ENCODE measurements at places on chromosomes 12 and 14.

- DNase-seq, result no peak
Measured at GRCh38 chr12:62928632-62929031, 6.3 kb downstream of the PPM1H start.

DNA sequence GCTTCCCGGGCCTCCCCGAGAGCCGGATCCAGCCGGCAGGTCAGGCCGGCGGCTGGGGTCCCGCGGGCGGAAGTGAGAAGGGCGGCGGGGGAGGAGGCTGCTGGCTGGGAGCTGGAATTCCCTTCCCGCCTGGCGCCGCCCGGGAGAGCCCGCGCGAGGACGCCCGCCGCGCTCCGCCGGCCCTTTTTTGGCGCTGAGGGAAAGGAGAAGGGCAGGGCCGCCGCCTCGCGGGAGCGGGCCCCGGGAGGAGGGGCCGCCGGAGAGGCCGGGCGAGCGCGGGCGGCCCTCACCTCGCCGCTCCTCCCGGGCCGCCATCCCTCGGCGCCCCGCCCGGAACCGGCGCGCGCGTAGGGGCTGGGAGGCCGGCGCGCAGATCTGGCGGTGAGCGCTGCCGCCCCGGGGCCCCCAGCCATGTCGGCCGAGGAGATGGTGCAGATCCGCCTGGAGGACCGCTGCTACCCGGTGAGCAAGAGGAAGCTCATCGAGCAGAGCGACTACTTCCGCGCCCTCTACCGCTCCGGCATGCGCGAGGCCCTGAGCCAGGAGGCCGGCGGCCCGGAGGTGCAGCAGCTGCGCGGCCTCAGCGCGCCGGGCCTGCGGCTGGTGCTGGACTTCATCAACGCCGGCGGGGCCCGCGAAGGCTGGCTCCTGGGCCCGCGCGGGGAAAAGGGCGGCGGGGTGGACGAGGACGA, at the start of the genes KLHL42 and MANSC4:
KLHL42 (plus strand) TSS at position 314 of the 692 bp plus-strand sequence; CDS start at position 412, 98 bp downstream.
MANSC4 (minus strand) TSS at position 317 of the 692 bp plus-strand sequence. CDS start 8,960 bp downstream, outside the sequence.
- no peak for DNase-seq

DNA sequence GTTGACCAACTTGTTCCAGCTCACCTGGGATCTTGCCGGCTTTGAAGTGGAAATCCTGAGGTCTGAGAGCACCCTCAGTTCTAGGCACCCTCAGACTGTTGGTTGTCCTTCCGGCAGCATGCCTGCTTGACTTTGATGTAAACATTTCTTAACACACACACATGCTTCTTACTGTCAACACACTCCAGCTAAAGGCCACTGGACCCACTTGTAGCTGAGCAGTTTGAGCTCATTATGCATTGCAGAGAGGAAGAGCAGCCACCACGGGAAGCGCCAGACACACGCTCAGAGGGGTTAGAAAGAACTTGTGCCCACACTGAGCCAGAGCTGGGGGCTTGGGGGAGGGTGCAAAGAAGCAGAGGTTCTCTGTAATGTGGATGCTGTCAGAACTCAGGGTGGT, 55.8 kb downstream of the TNFAIP2 start:
- no peak for DNase-seq

DNA sequence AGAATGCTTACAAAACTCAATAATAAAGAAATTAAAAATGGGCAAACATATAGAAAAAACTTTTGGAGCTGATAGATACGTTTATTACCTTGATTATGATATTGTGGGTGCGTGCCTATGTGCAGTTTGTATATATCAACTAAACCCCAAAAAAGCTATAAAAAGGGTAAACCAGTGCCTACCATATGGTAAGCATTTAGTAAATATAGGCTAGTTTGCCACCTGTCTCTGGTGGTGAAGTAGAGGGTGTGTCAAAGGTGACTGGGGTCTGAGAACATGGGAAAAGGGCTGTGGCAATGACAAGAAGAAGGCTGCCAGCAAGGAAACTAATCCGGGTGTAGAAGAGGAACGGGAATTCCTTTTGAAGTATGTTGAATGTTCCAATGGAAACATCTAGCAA, 18.3 kb downstream of the GALNT8 start:
- no peak for DNase-seq

DNA sequence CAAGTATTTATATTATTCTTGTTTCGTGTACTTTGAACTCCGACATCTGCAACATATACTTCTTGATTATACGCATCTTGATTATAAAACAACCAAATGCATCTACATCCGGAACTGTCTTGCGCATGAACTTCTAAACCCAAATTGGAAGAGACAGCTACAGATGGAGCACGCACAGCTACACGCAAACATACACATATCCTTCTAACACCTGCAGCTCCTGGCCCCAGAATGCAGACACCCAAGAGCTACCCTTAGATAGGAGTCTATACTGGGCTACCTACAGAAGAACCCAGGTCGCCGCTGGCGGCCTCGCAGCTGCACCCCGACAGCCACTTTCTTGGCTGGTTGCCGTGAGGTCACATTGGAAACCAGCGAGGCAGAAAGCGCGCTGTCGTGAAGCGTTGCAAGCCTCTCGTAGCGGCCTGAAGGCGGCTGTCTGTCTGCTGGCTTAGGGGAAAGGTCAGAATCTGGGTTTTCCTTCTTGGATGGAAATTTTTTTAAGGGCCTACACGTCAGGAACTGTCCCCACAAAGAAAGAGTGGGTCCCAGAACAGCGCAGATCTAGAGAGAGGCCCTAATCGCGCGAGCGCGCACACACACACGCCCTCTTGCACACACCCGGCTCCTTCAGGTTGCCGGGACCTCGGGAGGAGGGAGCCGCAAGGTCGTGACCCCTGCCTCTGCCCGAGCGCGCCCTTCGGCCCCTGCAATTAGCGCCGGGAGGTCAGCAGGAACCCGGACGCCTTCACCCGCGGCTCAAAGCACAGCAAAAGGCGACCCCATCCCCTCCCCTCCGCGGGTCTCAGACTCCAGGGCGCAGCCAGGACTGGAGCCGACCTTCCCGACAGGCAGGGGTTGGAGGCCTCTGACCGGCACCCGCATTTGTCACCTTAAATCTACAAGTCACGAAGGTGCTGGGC, 17.0 kb downstream of the TBX3 start:
- DNase-seq, result no peak

DNA sequence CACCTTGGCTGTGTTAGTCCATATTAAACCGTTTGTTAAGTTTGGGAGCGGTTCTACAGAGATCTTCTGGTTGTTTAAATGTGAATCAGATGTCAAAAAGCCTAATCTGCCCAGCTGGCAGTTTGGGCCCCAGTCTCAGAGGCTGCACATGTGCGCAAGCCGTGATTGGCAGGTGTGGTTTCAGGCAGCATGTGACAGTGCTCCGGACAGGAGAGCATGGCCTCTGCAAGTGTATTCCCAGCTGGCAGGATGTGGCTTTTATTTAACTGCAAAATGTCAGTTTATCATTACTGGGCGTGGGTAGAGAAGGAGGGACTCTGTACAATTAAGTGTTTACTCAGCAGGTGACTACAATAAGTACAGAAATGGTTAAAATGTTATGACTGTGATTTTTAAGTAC, 77.5 kb downstream of the PELI2 start:
- no peak for DNase-seq

DNA sequence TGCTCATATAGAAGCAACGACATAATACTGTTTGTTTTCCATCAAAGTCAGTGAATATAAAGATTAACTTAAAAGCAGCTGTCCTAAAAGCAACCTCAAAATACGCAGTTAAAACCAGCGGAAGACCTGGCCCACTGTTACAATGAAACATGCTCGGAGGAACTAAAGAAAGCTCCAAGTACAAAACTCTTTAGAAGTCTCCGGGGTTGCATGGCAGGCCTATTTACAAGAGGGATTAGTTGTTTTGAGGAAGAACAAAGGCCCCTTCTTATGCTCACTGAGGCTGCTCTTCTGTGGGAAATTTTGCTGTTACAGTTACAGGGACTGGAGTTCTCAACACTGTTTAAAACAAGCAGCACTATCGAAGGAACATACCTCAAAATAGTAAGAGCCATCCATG, 75.9 kb upstream of the C12orf71 start:
- no peak for DNase-seq
